Ovary (tissue), 10 donors: ENCODE measurements at places on chromosomes 16 and 17. TPM values are rescaled to one million over a fixed set of nuclear protein-coding genes. Genes with fewer than 3 reads are reported as not detected.

The MT1G gene
- 4.5 TPM for total RNA-seq

The HS3ST3A1 gene
- 12.1 TPM for total RNA-seq

The ABCA9 gene
- total RNA-seq, result 30.8 TPM

- no peak for DNase-seq
- H3K4me3 ChIP-seq, result no peak overlapping the region
- no peaks in the 10 kb centered on the region for H3K27me3 ChIP-seq
These were observed 77.5 kb downstream of the CDK5R1 start for GRCh38 chr17:32564325-32564724.

GRCh38 chr16:11354407-11354732, 9.1 kb downstream of the RMI2 start:
- H3K36me3 ChIP-seq, result no peaks in the 10 kb centered on the region
- no peak for DNase-seq
- H3K27ac ChIP-seq, result no peak overlapping the region

- no peak overlapping the region for H3K4me3 ChIP-seq
- H3K27ac ChIP-seq, result no peak overlapping the region
- no peaks in the 10 kb centered on the region for H3K27me3 ChIP-seq
- no peaks in the 10 kb centered on the region for H3K4me1 ChIP-seq
These were observed 13.6 kb downstream of the MRM3 start for GRCh38 chr17:795721-796120.

GRCh38 chr17:72826602-72827001, 265.9 kb downstream of the SLC39A11 start:
- no peak overlapping the region for H3K27ac ChIP-seq
- no peak overlapping the region for H3K4me3 ChIP-seq
- no peaks in the 10 kb centered on the region for H3K4me1 ChIP-seq
- DNase-seq, result no peak
- H3K36me3 ChIP-seq, result no peaks in the 10 kb centered on the region

GRCh38 chr16:73887911-73888310, 408.7 kb upstream of the PSMD7 start:
- H3K4me1 ChIP-seq, result no peaks in the 10 kb centered on the region
- H3K27ac ChIP-seq, result no peak overlapping the region
- DNase-seq, result no peak
- no peaks in the 10 kb centered on the region for H3K36me3 ChIP-seq
- H3K4me3 ChIP-seq, result no peak overlapping the region

GRCh38 chr17:78497115-78497540, 80.1 kb downstream of the DNAH17 start:
- H3K36me3 ChIP-seq, result no peaks in the 10 kb centered on the region
- H3K27me3 ChIP-seq, result no peaks in the 10 kb centered on the region
- no peaks in the 10 kb centered on the region for H3K4me1 ChIP-seq
- peak; percentile 60 for DNase-seq
- H3K4me3 ChIP-seq, result no peak overlapping the region

GRCh38 chr16:84829168-84829965, 9.6 kb downstream of the CRISPLD2 start:
- peak; percentile 83 for DNase-seq
- H3K27me3 ChIP-seq, result no peaks in the 10 kb centered on the region
- H3K36me3 ChIP-seq, result no peaks in the 10 kb centered on the region
- peak overlapping the region; percentile 7 for H3K27ac ChIP-seq
- H3K4me1 ChIP-seq, result peaks cover 17% of the 10 kb centered on the region
